ENCODE measurements at places on chromosomes 2 and 18.

DNA sequence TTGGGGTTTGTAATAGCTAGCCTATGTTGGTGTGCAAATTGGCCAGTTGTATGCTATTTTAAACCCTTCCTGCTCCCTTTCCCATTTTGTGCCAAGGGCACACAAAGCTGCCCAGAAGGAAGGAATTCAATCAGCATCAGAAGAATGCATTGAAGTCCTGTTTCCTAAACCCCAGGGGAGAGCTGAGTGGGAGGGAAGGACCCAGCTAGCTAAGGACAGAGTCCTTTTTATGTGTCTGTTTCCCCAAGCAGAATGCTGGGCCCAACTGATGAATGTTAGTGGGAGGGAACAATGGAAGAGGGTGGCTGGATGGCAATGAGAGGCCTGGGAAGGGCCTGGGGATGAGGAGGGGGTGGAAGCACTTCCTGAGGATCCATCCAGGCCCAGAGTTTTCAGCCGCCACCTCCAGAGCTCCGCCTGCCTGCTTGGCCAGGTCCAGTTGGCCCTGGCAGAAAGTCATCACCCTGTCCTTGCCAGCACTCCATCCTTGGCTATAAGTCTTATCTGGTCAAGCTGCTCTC lies 32.7 kb downstream of the MEX3C start:
- DNase-seq: no peak

DNA sequence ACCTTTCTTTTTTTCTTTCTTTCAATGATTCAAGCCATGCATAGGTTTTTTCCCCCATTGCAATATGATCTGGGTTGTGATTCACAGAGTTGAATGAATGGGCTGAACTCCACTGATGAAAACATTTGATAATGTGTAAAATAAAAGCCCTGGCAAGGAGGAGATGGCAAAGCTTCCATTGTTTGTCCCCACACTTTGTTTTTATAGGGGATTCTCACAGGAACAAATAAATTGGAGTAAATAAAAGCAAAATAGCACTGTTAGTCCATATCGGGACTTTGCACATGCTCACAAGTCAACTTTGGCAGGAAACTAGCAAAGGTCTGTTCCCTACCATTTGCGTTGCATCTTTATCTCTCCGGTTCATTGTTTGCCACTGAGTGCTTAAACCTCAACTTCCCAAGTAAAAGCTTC lies 55.7 kb downstream of the MEIS1 start:
- no peak for DNase-seq

DNA sequence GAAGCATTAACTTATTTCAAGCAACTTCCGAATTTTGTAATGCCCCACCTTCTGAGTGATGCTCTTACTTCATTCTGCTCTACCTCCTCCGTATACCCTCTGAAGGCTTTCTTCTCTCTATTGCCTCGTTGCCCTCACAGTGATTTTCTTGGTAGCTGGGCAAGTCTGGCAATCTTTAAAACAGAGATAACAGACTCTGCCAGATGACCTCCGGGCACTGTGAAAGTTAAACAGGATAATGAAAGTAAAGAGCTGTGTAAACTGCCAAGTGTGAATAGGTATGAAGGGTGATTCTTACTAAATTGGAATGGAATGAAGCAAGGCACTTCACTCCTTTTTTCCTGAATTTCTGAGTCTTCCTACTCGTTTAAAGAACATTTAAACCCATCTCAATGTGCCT lies 207.3 kb upstream of the GYPC start:
- no peak for DNase-seq

GRCh38 chr2:159199761-159200465 lies 86.6 kb downstream of the WDSUB1 start:
- DNase-seq: no peak

GRCh38 chr2:237691908-237692600 lies 64.7 kb downstream of the LRRFIP1 start:
- peak; percentile 74 for DNase-seq

GRCh38 chr18:49980896-49981295 lies 167.6 kb upstream of the ACAA2 start:
- DNase-seq: no peak

DNA sequence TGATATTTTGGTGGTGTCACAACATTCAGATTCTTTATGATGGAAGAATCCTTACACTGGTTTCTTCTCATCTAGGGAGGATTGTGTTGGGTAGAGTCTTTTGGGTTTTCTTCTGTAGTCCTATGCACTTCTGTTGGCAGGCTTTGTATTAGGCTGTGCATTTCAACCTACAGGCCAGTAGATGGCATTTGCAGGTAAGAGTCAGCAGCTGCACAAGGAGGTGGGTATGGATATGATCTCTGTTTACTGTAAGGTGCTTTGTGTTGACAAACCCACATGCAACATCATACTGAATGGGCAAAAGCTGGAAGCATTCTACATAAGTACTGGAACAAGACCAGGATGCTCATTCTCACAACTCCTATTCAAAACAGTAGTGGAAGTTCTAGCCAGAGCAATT lies 656.8 kb downstream of the METTL4 start:
- DNase-seq: peak; percentile 16

GRCh38 chr18:12516049-12516630 lies 108.4 kb downstream of the PRELID3A start:
- no peak for DNase-seq

GRCh38 chr18:51235009-51235789 lies 37.7 kb upstream of the MEX3C start:
- DNase-seq: peak; percentile 70

DNA sequence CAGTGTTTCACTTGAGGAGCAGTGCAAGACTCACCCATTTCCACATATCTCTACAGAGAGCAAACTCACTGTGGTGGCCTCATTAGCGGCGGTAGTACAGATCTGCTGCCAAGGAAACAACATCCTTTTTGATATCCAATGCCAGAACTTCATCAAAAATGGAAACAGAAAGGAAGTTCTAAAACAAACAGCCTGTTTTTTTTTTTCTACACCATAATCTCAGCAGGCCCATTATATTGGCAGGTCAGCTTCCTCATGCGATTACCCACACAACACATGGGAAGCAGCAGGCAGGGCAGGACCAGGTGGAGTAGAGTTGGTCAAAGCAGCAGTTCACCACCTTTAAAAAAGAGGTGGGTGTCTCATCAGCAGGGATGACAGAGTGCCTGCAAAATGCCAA lies 678.9 kb upstream of the CELF4 start:
- no peak for DNase-seq

GRCh38 chr2:196944570-196944969 lies 18.1 kb upstream of the PGAP1 start:
- DNase-seq: no peak

DNA sequence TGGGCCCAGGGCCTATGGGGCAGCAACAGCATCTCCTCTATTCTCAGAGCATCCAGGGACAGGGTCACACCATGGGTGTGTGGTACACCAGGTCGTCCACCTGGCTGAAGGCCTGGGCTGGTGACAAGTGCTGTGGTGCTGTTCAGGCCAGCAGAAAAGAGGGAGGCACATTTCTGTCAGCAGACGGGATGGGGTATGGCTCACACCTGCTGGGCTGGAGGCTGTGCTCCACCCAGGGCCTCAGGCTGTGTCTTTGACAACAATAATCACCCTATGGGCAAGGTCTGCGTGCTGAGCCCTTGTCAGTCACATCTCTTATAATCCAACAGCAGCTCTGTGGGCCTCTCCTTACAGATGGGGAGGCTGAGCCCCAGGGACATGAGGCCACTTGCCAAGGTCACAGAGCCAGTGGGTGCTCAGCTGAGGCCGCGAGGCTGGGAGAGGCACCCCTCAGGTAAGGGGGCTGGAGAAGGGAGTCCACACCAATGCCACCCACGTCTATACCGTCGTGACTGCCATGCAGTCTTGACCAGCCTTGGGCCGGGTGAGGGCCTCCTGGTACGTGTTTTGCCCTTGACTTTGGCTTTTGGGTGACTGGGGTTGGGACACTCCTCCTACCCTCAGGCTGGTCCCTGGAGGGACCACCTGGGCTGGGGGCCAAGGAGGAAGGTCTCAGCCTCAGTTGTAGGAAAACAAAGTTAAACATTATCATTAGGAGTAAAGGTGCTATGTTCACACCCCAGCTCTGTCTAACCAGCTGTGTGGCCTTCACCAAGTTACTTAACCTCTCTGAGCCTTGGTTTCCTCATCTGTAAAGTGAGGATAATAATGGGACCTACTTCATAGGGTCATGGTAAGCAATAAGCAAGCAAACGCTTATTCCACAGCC lies 5.6 kb upstream of the HS6ST1 start:
- DNase-seq: no peak

GRCh38 chr18:6865251-6865650 lies 135.7 kb downstream of the ARHGAP28 start:
- DNase-seq: no peak

- peak; percentile 67 for DNase-seq
Observed at GRCh38 chr2:28643911-28644334, 107.7 kb upstream of the PPP1CB start.

- no peak for DNase-seq
Observed at GRCh38 chr18:68837665-68838451, 40.0 kb downstream of the CCDC102B start.

- no peak for DNase-seq
Observed at GRCh38 chr2:156329927-156330726, 2.4 kb downstream of the NR4A2 start.

- no peak for DNase-seq
Observed at GRCh38 chr18:34598120-34598635, 111.9 kb upstream of the DTNA start.

DNA sequence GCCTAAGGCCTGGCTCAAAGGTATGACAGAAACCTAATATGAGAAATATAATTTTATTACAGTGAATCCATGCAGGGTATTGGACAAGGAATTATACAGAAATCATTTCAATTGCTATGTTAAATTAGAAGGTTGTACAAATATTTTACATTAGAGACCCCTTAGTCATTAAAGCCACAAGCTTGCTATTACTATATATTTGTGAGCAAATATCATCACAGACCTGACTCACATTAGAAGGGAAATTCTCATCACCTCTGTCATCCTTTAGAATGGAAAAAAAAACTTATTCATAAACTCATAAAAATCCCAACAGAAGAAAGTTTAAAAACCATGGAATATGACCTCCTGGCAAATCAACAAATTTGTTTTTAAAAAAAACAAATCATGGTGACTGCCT lies 277.9 kb downstream of the DCC start:
- no peak for DNase-seq

- DNase-seq: no peak
Observed at GRCh38 chr2:239330836-239331235, 70.0 kb downstream of the HDAC4 start.

All from RCC 7860 (cell line).